ENCODE measurements at places on chromosomes 2 and 18. TPM values are rescaled to one million over a fixed set of nuclear protein-coding genes. Genes with fewer than 3 reads are reported as not detected.

Gene LHCGR
- total RNA-seq: not detected

Gene TIA1
- 151 TPM for total RNA-seq

Gene RTP5
- total RNA-seq: not detected

Gene CROCC2
- not detected for total RNA-seq

Gene REG3G
- not detected for total RNA-seq

DNA sequence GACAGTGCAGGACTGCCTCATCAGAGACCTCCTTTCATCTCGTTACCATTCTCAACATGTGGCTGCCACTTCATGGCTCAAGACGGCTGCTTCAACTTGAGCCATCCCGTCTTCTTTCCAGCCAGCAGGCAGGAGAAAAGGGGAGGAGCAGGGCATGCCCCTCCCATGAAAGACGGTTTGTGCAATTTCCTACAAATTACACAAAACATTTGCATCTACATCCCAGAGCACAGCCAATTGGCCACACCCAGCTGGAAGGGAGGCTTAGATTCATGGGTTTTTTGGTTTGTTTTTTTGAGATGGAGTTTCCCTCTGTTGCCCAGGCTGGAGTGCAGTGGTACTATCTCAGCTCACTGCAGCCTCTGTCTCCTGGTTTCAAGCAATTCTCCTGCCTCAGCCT is 11.8 kb downstream of the UCN start:
- H3K36me3 ChIP-seq: no peaks in the 10 kb centered on the region
- no peak overlapping the region for H3K27ac ChIP-seq
- no peak overlapping the region for H3K4me3 ChIP-seq
- H3K4me1 ChIP-seq: no peaks in the 10 kb centered on the region
- DNase-seq: no peak
- peaks cover 39% of the 10 kb centered on the region for H3K27me3 ChIP-seq

DNA sequence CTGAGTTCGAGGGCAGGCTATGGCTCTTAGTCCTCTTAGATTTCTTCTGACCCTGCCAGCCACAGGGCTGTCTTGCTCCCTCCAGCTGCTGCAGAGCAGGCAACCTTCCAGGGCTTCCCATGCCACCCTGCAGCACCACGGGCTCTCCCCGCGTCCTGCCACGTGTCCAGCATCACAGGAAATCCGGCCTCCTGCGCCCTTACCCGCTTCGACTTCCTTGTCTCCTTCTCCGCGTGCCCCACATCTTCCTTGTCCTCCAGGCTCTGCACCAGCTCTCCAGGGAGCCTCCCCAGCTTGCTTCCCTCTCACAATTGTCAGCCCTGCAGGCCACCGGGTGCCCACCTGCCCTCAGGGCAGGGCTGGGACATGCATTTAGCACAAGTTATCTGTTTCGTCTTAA is 253.5 kb downstream of the DCDC2C start:
- H3K4me3 ChIP-seq: no peak overlapping the region
- H3K27me3 ChIP-seq: no peaks in the 10 kb centered on the region
- no peaks in the 10 kb centered on the region for H3K36me3 ChIP-seq

- H3K27ac ChIP-seq: no peak overlapping the region
- H3K36me3 ChIP-seq: no peaks in the 10 kb centered on the region
- no peaks in the 10 kb centered on the region for H3K4me1 ChIP-seq
- no peak for DNase-seq
These were observed 771.1 kb upstream of the FANCL start for GRCh38 chr2:59012234-59012633.

- H3K27ac ChIP-seq: no peak overlapping the region
- DNase-seq: no peak
- H3K36me3 ChIP-seq: peaks cover 18% of the 10 kb centered on the region
- H3K27me3 ChIP-seq: no peaks in the 10 kb centered on the region
- H3K4me1 ChIP-seq: peaks cover 42% of the 10 kb centered on the region
These were observed 666 bp upstream of the STAT1 start for GRCh38 chr2:191014653-191015020.

DNA sequence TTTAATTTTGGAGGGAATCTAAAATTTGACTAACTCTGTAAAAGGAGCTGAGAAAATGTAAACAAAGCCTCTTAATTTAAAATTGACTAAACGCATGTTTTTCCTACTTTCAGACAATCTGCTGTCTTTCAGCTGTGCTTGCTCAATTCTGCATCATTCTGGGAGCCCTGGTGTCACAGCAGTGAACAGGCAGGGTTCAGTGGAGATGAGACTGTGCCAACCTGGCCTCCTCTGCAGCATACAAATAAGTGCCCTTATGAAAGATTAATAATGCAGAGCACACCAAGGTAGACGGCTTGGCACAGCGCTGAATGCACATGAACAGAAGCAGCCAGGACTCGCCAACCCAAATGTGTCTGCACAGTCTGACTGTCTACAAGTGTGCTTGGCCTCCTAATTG is 222.0 kb upstream of the CHAC2 start:
- H3K36me3 ChIP-seq: no peaks in the 10 kb centered on the region
- no peaks in the 10 kb centered on the region for H3K4me1 ChIP-seq
- no peak for DNase-seq

- H3K27ac ChIP-seq: no peak overlapping the region
- no peaks in the 10 kb centered on the region for H3K36me3 ChIP-seq
- no peaks in the 10 kb centered on the region for H3K4me1 ChIP-seq
- H3K27me3 ChIP-seq: no peaks in the 10 kb centered on the region
- DNase-seq: no peak
These were observed 334.3 kb downstream of the DYSF start for GRCh38 chr2:71787476-71788185.

DNA sequence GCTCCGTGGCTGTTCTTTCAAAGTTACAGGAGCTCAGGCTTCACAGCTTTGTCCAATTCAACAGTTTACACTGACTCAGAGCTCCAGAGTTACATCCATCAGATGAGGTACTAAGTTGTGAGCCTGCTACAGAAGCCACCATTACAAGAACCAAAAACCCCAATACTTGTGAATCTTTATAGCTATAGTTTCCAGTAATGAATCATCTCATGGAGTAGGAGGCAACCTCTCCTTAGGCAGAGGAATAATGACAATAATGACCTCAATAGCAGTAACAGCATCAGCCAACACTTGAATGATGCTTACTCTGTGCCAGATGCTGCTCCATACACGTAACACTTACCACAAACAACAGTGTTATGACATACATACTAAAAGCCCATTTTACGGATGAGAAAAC is 3.6 kb downstream of the ZC3H8 start:
- DNase-seq: no peak
- no peak overlapping the region for H3K4me3 ChIP-seq
- peaks cover 22% of the 10 kb centered on the region for H3K4me1 ChIP-seq

GRCh38 chr2:217735034-217735433 is 267.8 kb downstream of the TNS1 start:
- H3K27me3 ChIP-seq: peaks cover 9% of the 10 kb centered on the region
- no peak overlapping the region for H3K27ac ChIP-seq
- DNase-seq: no peak
- no peaks in the 10 kb centered on the region for H3K36me3 ChIP-seq
- H3K4me1 ChIP-seq: peaks cover 10% of the 10 kb centered on the region
- H3K4me3 ChIP-seq: no peak overlapping the region
